Esophagus (tissue), 2 donors: ENCODE measurements at places on chromosomes 16 and 17. TPM values are rescaled to one million over a fixed set of nuclear protein-coding genes. Genes with fewer than 3 reads are reported as not detected.

The CACNG4 gene
- 0.29 TPM for polyA plus RNA-seq

The TBC1D24 gene
- polyA plus RNA-seq = 2.8 TPM

The WNT9B gene
- 0.06 TPM for polyA plus RNA-seq

The G6PC1 gene
- not detected for polyA plus RNA-seq

The SEZ6L2 gene
- polyA plus RNA-seq = 0.45 TPM

The HSD17B2 gene
- polyA plus RNA-seq = 1.0 TPM

The CBX4 gene
- polyA plus RNA-seq = 15.8 TPM

The TNFRSF17 gene
- 0.12 TPM for polyA plus RNA-seq

The TELO2 gene
- polyA plus RNA-seq = 60.8 TPM

The TLCD1 gene
- 16.9 TPM for polyA plus RNA-seq

The CA4 gene
- 0.45 TPM for polyA plus RNA-seq

The OTOP3 gene
- polyA plus RNA-seq = 11.2 TPM

The RNF43 gene
- 7.5 TPM for polyA plus RNA-seq

The MYH1 gene
- not detected for polyA plus RNA-seq

The WNK4 gene
- polyA plus RNA-seq = 6.7 TPM

The SLC7A5 gene
- 117 TPM for polyA plus RNA-seq

The TMC8 gene
- polyA plus RNA-seq = 2.1 TPM

The MARF1 gene
- polyA plus RNA-seq = 10.3 TPM

The DGKE gene
- polyA plus RNA-seq = 1.3 TPM
